Stimulated activated naive CD4-positive, alpha-beta T cell (primary cell): ENCODE measurements at places on chromosomes 12 and 14.

- peak; percentile 69 for DNase-seq
These were observed 5.1 kb downstream of the EVL start for GRCh38 chr14:100070310-100070709.

DNA sequence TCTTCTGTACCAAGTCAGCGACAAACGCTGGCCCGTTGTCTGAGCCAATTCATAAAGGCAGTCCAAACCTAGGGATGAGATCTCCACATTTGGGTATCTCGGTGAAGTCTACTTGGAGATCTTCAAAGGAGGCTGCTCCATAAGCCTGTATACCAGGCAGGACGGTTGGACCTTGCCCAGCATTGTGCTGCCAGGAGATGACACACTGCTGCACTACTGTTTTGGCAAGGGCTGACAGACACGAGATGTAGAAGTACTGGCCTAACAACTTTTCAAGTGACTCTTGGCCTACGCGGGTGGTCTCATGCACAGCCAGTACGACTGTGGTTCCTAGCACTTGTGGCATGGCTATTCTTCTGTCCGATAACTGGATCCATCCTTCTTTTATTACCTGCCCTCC is 135.3 kb downstream of the SLC38A6 start:
- no peak for DNase-seq

DNA sequence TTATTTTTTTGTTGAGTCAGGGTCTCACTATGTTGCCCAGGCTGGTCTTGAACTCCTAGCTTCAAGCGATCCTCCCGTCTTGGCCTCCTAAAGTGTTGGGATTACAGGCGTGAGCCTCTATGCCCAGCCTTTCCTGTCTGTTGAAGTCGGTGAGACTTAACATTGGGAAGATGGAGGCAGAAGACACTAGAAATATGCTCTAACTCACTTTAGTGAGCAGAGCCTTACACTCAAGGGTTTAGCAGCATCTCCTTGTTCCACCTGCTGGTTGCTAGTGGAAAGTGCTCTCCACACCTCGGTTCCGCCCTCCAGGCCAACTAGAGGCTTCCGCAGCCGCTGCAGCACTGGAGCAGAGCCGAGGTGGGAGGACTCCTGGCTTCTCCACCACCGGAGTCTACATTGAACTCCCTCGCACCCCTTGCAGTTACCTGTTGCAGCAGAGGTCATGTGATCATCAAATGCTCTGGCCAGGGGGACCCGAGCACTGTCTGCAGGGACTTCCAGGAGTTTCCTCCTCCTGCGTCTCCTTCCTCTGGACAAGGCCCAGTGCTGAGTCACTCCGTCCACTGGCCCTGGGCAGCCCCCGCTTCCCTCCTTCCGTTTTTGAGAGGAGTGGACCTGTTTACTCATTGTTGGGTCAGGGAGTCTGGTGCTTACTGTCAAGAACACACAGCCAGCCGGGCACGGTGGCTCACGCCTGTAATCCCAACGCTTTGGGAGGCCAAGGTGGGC is 9.4 kb upstream of the HVCN1 start:
- DNase-seq, result peak; percentile 69

GRCh38 chr12:66602483-66603143 is 76.3 kb downstream of the GRIP1 start:
- no peak for DNase-seq

GRCh38 chr12:122021822-122022392 is at the start of gene BCL7A:
Gene BCL7A, plus strand, starts transcription at chr12:122021884. Its CDS starts 208 bp downstream, at chr12:122022092.
- peak; percentile 46 for DNase-seq

GRCh38 chr12:19744705-19745218 is 305.5 kb downstream of the AEBP2 start:
- no peak for DNase-seq

DNA sequence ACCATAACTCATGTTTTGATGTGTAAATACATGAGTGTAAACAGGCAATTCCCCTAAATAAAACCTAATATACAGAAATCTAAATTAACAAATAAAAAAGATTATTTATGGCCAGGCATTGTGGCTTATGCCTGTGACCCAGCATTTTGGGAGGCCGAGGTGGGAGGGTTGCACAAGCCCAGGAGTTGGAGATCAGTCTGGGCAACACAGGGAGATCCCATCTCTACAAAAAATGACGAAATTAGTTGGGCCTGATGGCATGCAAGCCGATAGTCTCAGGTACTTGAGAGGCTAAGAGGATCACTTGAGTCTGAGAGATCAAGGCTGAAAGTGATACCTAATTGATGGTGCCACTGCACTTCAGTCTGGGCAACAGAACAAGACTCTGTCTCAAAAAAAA is 48.7 kb downstream of the BCAT1 start:
- DNase-seq, result no peak

DNA sequence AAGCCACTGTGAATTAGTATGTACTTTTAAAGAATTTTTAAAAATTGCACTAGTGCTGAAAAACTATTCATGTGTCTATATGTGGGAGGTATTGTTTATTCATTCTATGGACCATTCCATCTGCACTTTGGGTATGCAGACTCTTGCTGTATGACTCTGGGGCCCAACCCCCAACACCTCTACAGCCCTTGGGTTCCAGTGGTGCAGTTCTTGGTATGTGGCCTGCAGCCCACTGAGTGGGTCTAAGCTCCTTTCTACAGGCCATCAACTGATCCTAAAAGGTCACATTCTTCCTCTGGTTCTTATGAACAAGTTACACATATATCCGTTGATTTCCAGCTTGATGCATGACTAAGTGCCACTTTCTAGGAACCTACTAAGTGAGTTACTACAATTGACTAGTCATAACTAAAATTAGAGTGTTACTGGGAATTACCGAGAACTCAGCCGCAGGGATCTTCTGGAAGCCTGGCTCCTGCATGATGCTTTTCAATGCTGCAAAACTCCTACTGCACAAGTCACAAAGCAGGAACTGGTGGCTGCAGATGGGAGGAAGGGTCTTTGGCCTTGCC is 62.4 kb upstream of the MED13L start:
- DNase-seq, result no peak

- no peak for DNase-seq
These were observed 262.5 kb downstream of the DPF3 start for GRCh38 chr14:72631401-72631800.

DNA sequence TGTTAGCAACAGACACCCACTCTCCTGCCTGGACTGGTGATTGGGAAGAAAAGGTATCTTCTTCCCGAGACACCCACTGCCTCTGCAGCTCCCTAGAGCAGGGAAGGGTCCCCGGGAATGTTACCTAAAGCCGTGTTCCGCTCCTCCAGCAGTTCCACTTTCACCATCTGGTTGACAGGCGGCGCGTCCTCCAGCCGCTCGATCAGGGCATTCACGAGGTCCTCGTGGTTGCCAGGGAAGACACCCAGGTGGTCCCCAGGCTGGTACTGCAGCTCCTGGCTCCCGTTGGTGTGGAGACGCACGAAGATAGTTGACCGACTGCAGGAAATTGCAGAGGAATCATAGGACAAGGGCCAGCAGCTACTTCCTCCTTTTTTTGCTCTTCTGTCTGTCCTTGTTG is 44.2 kb upstream of the FBXO21 start:
- DNase-seq, result no peak

- no peak for DNase-seq
These were observed 307.4 kb upstream of the DDHD1 start for GRCh38 chr14:53460544-53460943.

DNA sequence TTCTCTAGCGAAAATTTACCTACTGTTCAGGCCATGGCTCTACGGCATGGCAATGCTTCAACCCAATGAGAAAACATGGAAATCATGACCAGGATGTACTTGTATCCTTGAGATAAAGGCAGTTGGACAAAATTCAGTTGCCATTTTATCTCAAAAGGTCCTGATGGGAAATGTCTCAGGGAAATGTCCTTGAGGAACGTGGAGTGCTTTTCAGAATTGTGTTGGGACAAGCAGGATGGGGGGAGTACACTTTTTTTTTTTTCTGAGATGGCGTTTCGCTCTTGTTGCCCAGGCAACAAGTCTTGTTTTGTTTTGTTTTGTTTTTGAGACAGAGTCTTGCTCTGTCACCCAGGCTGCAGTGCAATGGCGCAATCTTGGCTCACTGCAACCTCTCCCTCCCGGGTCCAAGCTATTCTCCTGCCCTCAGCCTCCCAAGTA is 86.8 kb upstream of the EIF5 start:
- DNase-seq, result no peak

DNA sequence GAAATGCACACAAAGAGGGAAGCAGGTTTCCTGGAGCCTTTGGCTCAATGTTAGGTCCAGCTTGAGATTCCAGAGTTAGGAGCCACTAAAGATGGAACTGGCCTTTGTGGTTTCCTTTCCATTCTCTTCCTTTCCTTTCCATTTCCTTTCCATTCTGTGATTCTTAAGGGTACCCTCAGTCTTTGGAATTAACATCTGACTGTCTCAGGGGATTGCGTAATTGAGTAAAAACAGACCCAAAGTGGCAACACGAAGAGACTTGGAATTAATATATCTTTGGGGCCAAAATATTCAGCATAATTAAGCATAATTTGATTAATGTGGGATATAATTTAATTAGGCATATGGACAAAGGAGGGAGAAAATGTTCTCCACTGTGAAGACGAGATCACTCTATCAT is 205.6 kb downstream of the CRADD start:
- DNase-seq, result no peak

DNA sequence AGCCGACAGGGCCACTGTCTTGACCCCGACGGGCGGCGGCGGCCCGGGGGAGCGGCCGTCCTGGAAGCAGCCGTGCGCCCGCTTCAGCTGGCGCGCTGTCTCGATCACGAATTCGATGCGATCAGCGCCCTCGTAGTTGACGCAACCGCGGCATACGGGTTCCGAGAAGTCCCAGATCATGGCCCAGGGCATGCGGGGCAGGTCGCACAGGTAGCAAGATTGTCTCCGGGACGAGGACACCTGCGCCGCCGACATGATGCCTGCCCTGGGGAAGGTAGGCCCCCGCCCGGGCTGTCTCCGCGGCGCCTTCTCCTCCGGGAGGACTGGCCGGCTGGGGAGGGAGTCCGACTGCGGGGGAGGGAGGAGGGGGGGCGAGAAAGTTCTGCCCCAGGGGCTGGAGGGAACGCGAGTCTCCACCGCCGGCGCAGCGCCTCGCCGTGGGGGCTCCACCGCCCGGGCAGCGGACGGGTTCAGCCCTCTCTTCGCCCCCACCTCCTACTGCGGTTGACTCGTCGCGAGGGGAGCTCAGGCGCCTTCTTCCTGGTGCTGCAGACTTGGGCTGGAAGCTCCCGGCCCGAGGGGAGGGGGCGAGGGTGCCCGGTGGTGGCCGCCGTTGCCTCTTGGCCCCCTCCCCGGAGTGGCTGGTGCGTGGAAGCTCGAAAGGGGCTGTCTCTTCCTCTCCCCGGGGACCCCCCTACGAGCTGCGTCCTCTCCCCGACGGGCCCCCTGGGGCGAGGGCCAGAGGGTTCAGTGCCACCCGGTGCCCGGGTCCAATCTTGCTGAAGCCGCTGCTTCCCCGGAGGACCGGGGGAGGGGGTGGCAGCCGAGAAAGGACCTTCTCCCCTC is 747 bp downstream of the IRF2BPL start:
- DNase-seq, result peak; percentile 88

DNA sequence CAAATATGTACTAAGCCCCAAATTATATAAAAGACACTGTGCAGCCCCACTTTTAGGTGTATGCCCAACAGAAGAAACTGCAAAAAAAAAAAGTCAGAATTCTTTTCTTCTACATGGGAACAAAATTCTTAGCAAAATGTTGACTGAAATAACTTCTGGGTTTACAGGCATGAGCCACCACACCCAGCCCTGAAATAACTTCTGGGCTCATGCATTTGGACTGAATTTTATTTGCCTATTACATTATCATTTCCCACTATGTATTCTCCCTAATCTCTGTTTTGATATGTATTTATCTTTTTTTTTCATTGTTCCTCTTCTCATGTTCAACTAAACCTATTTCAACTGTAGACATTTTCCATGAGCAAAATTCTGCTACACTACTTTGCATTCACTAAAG is 169.2 kb downstream of the GRIN2B start:
- no peak for DNase-seq

DNA sequence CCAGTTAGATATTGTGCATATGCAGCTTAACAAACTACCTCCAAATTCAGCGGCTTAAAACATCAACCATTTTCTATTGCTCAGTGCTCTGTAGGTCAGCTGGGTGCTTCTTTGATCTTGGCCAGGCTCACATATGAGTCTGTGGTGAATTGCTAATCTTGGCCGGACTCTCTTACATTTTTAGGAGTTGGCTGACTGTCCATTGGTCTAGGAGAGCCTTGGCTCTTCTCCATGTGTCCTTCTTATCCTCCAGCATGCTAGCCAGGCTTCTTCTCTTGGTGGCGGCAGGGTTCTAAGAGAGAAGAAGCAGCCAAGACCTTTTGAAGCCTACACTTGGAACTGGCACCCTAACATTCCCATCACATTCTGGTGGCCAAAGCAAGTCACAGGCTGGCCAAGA is 174.3 kb upstream of the PWP1 start:
- no peak for DNase-seq

DNA sequence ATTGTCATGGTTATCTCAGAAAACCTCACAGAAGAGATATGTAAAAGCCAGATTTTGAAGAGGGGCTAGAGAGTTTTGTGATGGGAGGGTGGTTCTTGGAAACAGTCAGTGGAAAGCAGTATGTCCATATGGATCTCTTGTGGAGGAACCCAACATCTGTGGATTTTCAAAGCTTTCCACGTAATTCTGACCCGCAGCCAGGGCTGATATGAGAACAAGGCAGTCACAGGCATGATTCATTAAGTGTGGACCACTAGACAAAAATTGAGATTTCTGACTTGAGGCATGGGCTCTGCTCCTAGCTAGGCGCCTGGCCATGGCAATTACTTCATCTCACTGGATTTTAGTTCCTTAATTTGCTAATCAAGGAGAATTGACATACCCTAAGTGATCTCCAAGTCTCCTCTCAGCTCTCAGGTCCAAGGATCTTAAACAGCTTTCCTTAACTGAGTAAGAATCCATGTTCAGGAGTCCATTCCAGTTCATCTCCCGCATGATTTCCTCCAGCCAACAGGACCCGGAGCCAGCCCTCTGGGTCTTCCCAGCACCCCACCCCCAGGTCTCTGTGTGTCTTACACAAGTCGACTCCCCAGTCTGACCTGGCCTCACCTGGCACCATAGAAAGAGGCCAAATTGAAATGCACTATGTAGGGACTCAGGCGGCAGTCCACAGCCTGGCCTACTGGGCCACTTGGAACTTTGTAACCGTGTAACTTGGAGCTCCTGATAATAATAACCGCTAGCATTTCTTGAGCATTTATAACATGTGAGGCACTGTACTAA is 176.3 kb upstream of the PARP11 start:
- no peak for DNase-seq

GRCh38 chr14:64983439-64984310 is 3.0 kb upstream of the FNTB start:
- DNase-seq, result no peak

DNA sequence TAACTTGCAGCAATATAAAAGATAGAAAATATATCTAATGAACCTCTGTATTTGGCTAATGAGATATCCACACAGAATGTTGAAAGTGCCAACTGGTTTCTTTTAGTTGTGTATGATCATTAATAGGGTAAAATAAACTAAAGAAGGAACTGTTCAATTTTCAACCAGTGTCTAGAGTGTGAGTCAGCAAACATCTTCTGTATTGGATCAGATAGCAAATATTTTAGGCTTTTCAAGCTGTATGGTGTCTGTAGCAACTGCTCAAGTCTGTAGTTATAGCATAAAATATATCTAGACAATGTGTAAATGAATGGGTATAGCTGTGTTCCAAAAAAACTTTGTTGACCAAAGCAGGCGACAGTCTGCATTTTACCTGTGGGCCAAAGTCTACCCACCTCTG is 23.5 kb upstream of the NOVA1 start:
- DNase-seq, result no peak
